ENCODE measurements at places on chromosomes 3 and 15.
A peak's percentile ranks its signal among the peaks of the same experiment; 100 is the strongest.

DNA sequence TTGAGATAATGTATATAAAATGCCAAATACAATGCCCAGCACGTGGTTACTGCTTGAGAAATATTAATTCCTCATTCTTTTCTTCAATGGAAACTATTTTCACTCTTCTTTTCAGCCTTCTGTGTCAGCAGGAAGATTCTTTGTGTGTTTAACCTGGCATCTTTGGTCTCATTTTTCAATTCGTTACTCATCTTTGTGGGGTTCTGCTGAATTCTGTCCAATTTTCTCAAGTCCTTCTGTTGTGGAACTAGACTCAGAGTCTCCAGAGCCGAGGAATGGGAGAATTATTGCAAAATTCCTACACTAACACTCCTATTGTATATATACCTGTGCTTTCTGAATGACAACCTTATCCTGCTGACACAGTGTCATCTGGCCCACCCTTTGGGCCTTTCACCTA is 96.8 kb upstream of the RGMA start:
- no peak for DNase-seq

DNA sequence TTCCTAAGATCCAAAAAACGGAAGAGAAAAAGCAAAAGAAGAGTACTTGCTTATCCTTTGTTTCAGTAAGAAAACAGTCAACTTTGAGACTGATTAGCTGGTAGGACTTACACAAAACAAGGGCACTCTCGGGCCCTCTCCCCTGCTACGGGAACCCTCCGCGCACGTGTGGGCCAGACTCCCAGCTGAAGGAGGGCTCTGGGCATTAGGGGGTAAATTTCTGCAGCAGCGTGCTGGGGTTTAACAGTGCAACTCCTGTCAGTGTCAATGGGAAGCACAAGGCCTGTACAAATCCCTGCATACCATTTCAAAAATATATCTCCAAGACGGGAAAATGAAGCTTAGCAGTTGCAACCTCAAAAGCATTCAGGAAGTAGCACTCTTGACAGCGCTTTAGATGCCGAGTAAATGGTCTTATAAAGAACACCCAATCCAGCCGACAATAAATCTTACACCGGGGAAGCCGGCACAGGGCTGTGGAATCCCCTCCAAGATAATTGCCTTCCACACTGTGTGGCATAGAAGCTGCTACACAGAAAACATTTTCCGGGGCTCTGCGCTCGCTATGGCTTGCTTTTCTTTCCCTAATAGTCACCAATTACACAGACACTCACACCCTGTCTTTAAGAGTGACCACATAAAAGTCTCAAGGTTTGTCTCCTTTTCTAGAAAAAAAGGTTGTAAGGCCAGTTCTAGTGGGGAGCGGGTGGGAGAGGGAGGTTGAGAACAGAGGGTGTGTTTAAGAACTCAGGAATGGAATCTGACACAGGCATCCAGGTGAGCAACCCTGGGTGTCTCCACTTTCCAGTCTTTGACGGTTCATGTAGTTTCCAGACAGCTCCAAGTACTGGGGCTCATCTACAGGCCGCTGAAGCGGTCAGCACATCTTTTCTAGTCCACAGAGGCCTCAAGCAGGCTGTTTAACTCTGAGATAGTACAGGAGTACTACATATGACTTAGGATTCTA is 512.7 kb downstream of the FOXP1 start:
- no peak for DNase-seq

DNA sequence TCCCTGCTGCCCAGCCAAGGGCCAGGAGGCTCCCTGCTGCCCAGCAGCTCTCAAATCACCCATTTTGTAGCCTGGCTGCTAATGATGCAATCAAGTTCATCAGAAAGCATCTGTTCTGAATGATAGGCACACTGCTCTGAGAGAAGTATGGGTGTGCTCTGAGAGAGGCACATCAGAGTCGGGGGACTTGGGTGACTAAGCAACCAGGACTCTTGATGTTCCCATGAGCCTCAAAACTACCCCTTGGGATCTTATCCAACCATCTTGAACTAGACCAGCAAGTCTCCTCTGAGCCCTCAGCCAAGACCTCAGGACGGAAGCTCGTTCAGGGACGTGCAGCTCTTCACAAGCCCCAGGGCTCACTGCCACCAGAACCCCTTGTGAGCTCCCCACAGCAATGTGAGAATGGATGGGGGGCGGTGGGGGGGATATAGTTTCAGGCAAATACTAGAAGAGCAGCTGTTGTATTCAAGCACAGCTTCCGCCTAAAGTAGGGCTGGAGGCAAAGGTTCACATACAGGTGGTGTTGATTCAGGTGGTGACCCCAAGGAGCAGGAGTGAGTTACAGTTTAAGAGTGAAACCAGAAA is 52.2 kb upstream of the HES1 start:
- DNase-seq = no peak

- no peak for DNase-seq
Measured at GRCh38 chr15:43410572-43411214, 39.8 kb downstream of the TUBGCP4 start.

DNA sequence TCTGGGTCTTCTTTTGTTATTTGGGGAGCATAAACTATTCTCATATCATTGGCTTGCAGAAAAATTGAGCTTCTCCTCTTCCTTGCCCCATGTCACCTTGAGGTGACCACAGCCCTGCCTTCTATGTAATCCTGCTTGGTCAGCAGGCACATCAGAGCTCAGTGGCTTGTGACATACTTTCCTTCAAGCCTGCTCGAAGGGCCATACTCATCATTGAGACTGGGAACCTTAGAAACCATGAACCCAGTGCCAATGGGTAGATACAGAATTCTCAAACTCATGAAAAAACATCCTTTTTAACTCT is 3.7 kb upstream of the CCR2 start:
- DNase-seq = no peak

- no peak for DNase-seq
Measured at GRCh38 chr15:25439369-25439836, 579 bp upstream of the UBE3A start.

- no peak for DNase-seq
Measured at GRCh38 chr15:74038707-74039655, 43.4 kb downstream of the GOLGA6A start.

DNA sequence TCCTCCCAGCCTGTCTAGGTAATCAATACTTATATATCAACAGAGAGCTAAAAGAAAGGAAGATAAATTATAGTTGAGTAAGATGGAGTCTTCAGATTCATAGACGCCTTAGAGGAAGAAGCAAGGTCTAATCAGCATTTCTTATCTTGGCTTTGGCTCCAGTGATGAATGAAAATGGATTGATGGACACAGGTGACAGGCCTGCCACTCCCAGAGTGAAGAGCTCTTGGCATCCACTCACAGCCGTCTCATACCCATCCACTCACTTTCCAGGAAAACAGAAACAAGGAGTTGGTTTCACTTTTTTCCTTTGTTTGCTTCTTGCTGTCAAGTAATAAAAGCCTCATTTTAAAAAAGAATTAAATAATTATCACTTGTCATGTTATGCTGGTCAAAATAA is 168.2 kb downstream of the MFSD1 start:
- no peak for DNase-seq

GRCh38 chr3:127714125-127714571 is 41.4 kb downstream of the ABTB1 start:
- DNase-seq = peak; percentile 37

- DNase-seq = no peak
Measured at GRCh38 chr3:159604151-159604581, 384.5 kb upstream of the IL12A start.

- DNase-seq = no peak
Measured at GRCh38 chr3:17905996-17906395, 163.6 kb upstream of the TBC1D5 start.

DNA sequence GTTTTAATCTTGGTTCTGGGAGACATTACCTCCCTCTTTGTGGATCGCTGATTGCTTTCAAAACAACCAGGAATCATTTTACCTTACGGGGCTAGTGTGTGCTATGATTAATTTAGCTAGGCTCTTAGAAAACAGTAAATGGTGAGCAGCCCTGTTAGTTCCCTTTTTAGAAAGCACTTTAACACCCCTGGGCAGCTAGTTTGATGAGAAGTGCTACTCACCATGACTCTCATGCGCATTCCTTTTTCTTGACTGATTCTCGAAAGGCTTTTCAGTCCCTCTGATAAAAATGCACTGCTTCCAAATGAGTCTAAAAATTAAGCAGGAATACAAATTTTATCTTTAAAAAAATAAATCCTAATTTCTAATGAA is 75.3 kb upstream of the LEKR1 start:
- no peak for DNase-seq

DNA sequence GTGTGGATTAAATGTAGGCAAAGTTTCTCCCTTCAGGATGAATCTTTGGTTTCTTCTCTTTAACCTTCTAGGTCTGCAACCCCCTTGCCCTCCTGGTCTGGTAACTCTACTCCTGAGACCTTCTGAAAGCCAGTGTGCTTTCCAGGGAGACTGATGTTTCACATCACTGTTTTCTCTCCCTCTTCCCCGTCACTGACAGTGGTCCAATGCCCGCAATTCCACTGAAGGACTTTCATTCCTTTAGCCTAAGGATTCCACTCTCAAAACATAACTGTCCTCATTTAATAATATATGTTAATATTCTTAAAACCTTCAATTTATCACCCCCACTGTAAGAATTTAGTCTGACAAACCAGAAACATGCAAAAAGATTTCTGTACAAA is 101.5 kb upstream of the CPNE4 start:
- DNase-seq = no peak

DNA sequence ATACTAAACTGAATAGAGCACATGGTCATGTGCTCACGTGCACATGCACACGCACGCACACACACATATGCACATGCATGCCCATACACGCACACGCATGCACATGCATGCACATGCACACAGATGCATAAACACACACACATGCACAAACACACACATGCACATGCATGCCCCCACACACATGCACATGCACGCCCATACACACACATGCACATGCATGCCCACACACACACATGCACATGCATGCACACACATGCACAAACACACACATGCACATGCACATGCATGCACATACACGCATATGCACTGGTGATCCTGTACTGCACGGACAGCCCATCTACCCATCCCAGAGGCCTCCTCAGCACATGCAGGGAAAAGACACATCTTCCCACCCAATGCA is 426.6 kb downstream of the OCA2 start:
- no peak for DNase-seq

- no peak for DNase-seq
Measured at GRCh38 chr3:51190827-51191226, 194.3 kb upstream of the MANF start.

DNA sequence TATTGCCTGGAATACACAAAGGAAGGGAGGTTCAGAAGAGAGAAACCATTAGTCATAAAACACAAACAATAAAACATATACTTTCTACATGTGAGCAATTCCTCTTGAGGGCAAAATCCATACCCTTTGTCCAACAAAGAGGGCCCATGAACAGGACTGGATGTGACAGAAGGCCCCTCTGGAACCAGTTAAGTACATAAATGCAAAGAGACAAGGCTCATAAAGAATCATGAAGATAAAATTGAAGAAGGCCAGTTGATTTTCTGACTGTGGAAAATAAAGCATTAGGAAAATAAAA is 58.3 kb upstream of the CPOX start:
- no peak for DNase-seq

DNA sequence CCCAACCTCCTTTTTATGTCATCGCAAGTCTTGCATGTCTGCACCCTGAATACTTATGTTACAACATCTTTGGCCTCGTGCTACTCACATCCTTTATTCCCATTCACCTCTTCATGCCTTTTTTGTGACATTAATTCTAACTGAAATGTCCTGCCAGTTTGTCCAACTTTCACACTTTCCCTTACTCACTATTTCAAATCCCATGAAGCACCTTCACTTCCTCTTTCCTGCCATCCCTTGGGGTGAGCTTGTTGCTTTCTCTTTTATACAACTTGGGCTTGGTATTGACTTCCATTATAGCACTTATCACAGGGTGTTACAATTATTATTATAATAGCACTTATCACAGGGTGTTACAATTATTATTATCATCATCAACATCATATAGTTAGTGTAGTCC is 496.3 kb downstream of the NLGN1 start:
- DNase-seq = no peak
